ENCODE measurements at places on chromosomes 2 and 18. TPM values are rescaled to one million over a fixed set of nuclear protein-coding genes. Genes with fewer than 3 reads are reported as not detected.

- DNase-seq, result no peak
- no peak overlapping the region for H3K27ac ChIP-seq
- H3K36me3 ChIP-seq, result no peaks in the 10 kb centered on the region
- no peak overlapping the region for H3K4me3 ChIP-seq
- no peaks in the 10 kb centered on the region for H3K27me3 ChIP-seq
- peaks cover 28% of the 10 kb centered on the region for H3K4me1 ChIP-seq
These were observed 38.3 kb downstream of the IL1RL2 start for GRCh38 chr2:102224824-102225739.

- no peak overlapping the region for H3K4me3 ChIP-seq
- H3K27me3 ChIP-seq, result peaks cover 21% of the 10 kb centered on the region
- H3K27ac ChIP-seq, result no peak overlapping the region
- DNase-seq, result no peak
- H3K36me3 ChIP-seq, result no peaks in the 10 kb centered on the region
These were observed 179.3 kb upstream of the LHCGR start for GRCh38 chr2:48934807-48935206.

The GTF2A1L gene
- total RNA-seq, result not detected

DNA sequence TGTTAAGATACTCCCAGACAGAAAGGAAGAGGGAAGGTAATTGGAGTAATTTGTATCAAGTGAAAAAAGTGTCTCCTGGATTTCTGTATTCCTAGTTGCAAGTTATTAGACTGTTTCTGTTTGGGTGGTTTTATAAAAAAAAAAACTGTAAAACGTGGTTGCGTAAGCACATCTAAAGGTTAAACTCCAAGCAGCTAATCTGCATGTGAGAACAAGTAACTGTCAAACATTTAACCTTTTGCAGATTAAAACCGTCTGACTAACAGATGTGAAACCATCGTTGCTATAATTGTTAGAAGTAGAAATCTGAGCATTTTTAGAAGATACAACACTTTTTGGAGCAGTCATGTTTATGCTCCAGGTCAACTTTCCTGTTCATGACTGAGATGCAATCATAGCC is 72.3 kb downstream of the AFF3 start:
- no peak for DNase-seq
- H3K36me3 ChIP-seq, result no peaks in the 10 kb centered on the region
- H3K27me3 ChIP-seq, result peaks cover 94% of the 10 kb centered on the region
- no peaks in the 10 kb centered on the region for H3K4me1 ChIP-seq

DNA sequence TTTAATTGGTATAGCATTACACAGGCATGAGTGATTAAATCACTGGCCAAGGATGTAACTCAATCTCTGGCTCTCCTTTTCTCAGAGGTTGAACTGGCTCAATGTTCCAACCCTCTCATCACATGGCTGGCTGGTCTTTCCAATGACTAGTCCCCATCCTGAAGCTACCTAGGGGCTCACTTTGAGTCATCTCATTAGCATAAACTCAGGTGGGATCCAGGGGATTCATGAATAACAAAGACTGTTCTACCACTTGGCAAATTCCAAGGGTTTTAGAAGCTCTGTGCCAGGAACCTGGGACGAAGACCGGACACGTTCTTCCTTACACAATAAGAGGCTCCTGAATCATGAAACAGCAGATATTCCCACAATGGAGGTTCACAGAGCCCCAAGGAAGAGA is 145.0 kb upstream of the SPATS2L start:
- no peak overlapping the region for H3K4me3 ChIP-seq
- no peaks in the 10 kb centered on the region for H3K27me3 ChIP-seq
- no peak overlapping the region for H3K27ac ChIP-seq
- H3K4me1 ChIP-seq, result peaks cover 6% of the 10 kb centered on the region
- H3K36me3 ChIP-seq, result no peaks in the 10 kb centered on the region

DNA sequence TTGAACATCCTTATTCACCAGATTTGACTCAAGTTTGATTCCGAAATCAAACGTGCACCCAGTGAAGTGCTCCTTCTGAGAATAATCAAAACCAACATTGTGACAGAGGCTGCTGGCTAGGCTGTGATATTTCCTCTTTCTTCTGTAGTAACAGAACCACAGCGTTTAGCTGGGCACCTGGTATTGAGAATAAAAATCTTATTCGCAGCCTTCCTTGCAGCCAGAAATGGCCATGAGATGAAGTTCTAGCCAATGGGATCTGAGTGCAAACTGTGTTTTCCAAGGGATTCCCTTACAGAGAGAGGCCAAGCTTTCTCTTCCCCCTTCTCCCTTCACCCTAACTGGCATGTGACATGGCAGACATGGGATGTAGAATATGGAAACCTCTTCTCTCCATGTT is 51.7 kb downstream of the TMEM163 start:
- peaks cover 8% of the 10 kb centered on the region for H3K4me1 ChIP-seq
- H3K36me3 ChIP-seq, result no peaks in the 10 kb centered on the region
- no peak overlapping the region for H3K27ac ChIP-seq
- DNase-seq, result no peak

DNA sequence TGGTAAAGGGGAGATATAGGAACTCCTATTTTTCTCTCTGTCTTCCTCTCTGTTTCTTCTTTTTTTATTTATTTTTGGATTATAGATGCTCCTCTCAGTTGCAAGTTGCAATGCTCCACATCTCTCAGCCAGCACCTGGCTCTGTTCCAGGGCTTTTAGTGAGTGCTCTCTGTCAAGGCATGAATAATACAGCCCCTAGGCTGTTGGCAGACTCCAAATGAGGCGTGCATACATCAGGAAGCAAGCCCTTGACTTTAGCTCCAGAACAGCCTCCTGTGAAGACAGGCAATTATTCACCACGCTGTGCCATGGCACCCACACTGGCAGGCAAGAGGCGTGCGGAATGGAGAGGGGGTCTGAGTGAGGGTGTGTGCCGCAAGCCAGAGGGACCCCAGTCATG is 228.1 kb upstream of the PXDN start:
- H3K27ac ChIP-seq, result no peak overlapping the region
- no peak for DNase-seq
- H3K36me3 ChIP-seq, result no peaks in the 10 kb centered on the region
- no peaks in the 10 kb centered on the region for H3K4me1 ChIP-seq
- no peak overlapping the region for H3K4me3 ChIP-seq
- H3K27me3 ChIP-seq, result peaks cover 73% of the 10 kb centered on the region

The LDAH gene
- 14.6 TPM for total RNA-seq

- no peaks in the 10 kb centered on the region for H3K27me3 ChIP-seq
- DNase-seq, result no peak
- no peaks in the 10 kb centered on the region for H3K36me3 ChIP-seq
These were observed 67.1 kb downstream of the BAZ2B start for GRCh38 chr2:159549234-159549633.

All from PC-9 (cell line).